ENCODE measurements at places on chromosomes 11 and 22. TPM values are rescaled to one million over a fixed set of nuclear protein-coding genes. Genes with fewer than 3 reads are reported as not detected.

- DNase-seq, result no peak
These were observed 97.2 kb upstream of the SHANK2 start for GRCh38 chr11:71349627-71350026.

GRCh38 chr11:95101935-95102334, 12.3 kb downstream of the ENDOD1 start:
- DNase-seq, result no peak

Gene RTN4R
- total RNA-seq, result 1.4 TPM

DNA sequence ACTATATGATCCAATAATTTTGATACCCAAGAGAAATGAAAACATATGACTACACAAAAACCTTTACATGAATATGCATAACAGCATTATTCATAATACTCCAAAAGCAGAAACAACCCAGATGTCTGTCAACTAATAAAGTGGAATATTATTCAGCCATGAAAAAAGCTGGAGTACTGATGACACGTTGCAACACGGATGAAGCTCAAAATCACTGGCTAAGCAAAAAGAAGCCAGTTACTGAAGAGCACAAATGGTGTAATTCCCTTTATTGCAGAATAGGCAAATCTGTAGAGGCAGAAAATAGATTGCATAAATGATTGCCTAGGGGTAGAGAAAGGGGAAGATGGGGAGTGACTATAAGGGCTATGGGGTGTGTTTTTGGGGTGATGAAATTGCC, 117.6 kb upstream of the FGF3 start:
- no peak for DNase-seq

DNA sequence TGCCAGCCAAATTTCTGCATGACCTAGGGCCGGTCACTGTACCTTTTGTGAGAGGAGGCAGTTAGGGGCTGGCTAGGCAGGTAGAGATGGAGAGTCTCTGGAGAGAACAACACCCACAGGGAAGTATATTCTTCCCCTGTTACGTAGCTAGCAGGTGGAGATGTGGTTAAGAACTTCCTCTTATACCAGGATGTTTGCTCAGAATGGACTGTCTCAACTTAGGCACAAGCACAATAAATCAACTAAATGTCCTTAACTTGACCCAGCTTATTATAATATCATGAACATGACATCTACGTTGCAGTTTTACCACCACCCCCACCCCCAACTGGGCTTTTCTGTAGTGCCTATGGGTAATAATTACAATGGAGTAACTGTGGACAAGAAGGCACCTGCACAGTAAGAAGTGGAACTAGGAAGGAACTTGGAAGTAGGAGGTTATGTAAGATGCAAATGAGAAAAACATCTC, 60.7 kb upstream of the MPEG1 start:
- no peak for DNase-seq

GRCh38 chr11:36426226-36426848, 83.7 kb downstream of the TRAF6 start:
- no peak for DNase-seq

Gene SYCE3
- total RNA-seq, result not detected

DNA sequence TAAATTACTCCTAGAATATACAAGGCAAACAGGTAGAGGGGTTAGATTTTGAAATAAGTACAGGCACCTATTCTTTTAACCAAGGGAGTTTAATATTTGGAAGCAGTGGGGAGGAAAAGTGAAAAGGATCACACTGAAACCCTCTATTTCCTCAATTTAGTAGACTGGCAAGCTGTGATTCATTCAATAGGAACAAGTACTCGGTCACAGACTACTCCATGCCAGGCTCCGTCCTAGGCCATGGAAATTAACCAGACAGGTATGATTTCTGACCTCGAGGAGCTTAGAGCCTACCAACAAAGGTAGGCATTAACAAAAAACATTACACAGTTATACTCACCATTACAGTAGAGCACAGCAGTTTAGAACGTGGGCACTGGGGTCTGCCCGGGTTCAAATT, 40.9 kb downstream of the SIK3 start:
- no peak for DNase-seq

Gene MUC5AC
- 1.4 TPM for total RNA-seq

DNA sequence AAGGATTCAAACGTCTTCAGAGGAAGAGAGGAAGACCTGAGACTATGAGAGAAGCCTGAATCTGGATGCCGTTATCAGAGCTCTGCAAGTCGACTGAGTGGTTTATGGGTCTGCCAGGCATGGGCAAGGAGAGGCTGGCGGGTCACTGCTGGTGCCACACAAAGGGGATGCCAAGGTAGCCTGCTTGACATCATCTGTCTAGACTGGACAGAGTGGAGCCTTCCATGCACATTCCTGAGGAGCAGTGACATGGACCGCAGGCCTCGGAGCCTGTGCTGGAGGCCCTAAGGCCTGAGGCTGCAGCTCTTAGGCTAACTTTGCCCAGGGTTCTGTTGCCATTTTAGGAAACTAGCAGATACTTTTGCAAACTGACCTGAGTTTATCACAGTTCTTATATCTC, 127.4 kb downstream of the WT1 start:
- no peak for DNase-seq

- DNase-seq, result no peak
These were observed 24.0 kb downstream of the IGLL1 start for GRCh38 chr22:23556026-23556620.

DNA sequence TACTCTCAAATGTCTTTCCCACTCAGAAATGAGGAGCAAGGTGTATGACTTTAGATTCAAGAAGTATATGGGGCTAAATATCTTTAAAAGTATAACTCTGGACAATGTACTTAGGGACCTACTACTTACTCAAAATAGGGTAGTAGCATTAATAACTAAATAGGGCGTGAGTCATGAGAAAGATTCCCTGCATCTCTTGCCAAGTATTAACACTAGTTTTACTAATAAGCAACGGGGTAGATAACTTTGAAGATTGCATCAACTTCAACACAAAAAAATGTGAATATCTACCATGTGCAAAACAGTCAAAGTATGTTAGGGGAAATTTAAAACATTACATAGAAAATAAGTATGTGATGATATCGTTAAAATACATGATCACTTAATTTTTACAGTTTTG, 99.6 kb downstream of the PGR start:
- DNase-seq, result no peak
